Fibroblast of the aortic adventitia (primary cell): ENCODE measurements at places on chromosomes 7 and 10.
A peak's percentile ranks its signal among the peaks of the same experiment; 100 is the strongest.

- peak; percentile 28 for DNase-seq
These were observed 16.4 kb downstream of the FZD1 start for GRCh38 chr7:91280604-91281003.

- no peak for DNase-seq
These were observed 4.7 kb upstream of the DENND2A start for GRCh38 chr7:140645166-140645900.

GRCh38 chr7:99124236-99124635 is 19.7 kb downstream of the SMURF1 start:
- DNase-seq, result no peak

- peak; percentile 50 for DNase-seq
These were observed 8.2 kb downstream of the LFNG start for GRCh38 chr7:2527505-2528467.

- DNase-seq, result peak; percentile 15
These were observed 1.3 kb downstream of the CTTNBP2 start for GRCh38 chr7:117871778-117872538.

DNA sequence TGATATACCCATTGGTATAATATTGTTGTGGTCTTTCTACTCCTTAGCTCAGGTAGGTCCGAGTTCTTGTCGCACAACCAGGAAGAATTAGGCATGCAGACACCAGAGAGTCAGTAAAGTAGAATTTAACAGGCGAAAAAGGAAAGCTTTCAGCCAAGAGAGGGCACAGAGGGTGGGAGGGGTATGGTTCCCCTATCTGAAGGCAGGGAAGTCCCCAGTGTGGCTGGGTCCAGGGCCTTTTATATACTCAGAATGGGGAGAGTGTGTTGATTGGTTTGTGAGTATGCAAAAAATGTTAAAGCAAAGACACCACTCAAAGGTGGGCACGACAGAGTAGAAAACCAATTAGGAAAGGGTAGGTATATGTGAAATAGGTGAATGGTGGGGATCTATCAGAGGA is 53.9 kb downstream of the IMMP2L start:
- DNase-seq, result no peak

DNA sequence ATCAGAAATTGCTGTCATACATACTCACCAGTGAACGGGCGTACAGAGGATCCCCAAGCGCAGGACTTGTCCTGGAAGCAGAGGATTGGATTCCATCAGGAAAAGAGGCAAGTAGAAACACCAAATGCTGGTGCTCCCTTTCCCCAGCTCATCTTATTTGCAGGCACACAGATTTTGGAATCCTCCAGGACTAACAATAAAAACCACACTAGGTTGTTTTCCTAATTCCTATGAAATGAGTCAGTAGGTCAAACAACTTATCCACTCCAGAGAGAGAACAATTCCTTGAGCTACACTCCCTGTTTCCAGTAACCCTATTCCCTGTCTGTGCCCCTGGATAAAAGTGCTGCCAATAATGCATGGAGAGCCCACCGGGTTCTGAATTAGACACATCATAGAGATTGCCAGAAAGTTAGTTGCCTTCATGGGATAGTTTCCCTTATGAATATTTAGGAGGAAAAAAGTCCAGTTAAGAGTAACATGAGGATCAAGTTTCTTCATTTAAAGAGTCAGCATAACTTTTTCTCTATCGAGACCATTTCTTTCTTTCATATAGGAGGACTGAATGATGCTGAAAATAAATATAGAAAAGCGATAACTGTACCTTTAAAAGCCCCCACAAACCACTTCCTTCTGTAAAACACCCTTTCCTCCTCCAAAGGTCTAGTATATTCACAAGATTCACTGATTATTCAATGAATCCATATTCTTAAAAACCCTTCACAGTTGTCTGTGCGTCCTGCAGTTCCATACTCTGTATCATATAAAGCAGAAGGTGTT is 178.3 kb upstream of the KLF14 start:
- peak; percentile 90 for DNase-seq

GRCh38 chr7:55254242-55254595 is 110.9 kb upstream of the LANCL2 start:
- no peak for DNase-seq

DNA sequence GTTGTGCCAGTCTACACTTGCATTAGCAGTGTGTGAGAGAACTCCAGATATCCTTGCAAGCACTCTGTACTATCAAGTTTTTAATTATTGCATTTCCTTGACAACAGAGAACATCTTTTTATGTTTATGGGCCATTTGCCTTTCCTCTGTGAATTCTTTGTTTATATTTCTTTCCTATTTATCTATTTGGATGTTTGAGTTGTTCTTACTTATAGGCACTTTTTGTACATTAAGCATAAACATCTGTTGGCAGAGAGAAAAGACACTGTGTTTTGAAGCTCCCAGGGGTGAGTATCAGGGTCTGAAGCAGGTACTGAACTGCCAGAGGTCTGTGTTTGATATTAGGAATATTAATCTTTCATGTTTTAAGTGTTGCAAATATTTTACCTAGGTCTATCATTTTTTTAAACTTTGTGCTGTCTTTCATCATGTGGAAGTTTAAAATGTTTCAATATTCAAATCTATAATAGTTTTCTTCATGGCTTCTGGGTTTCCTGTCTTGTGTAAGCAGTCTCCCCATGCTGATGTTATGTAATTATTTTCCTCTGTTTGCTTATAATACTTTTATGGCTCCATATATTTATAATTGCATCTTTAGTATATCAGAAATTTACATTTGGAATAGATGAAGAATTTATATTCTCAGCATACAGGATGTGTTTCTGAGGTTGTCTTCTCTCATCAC is 17.7 kb upstream of the PDCD4 start:
- DNase-seq, result no peak
